Fibroblast of skin of abdomen (primary cell): ENCODE measurements at places on chromosomes 7 and 10.
A peak's percentile ranks its signal among the peaks of the same experiment; 100 is the strongest.

DNA sequence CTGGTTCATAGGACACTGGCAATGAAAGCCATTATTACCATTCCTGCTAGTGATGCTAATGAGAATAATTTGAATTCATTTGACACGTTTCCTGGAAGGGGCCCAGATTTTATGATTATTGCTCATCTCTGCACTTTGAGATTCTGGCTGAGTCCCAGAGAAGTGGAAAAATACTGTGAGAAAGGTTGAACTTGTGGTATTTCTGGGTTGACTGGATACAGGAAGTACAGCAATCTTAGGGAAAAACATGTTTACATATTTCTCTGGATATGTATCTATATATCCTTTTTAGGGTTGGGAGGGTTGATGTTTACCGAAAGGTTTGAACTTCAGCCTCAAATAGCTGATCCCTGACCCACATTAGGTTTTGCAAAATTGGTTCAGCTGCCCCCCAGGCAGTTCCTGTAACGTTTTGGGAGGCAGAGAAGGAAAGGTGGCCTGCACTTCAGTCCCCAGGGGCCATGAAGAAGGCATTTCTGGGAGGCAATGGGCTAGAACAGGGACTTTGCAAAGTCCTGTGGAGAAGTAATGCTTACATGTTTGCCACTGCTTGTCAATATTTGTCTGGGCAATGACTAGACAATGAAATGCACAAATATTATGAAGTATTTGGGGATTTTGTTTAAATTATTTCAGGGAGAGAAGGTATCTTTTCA, 253.7 kb upstream of the PITRM1 start:
- peak; percentile 91 for DNase-seq

DNA sequence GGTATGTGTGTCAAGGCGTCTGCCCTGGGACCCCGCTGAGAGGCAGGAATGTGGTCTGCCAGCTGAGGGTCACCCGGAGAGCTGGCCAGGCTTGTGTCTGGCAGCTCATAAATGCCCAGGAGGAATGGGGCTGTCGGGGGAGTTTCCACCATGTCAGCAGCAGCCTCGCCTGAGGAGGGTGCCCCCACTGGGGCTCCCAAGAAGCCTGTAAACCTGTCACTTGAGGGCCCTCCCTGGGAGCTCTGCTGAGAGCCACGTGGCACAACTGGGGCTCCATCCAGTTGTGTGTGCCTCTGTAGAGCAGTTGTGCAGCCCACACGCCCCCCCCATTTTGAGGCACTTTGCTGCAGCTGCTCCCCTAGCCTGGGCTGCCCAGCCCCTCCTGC, 70.6 kb downstream of the NEURL1 start:
- no peak for DNase-seq

- no peak for DNase-seq
Observed at GRCh38 chr7:38291650-38292049, 18.2 kb upstream of the TARP start.

DNA sequence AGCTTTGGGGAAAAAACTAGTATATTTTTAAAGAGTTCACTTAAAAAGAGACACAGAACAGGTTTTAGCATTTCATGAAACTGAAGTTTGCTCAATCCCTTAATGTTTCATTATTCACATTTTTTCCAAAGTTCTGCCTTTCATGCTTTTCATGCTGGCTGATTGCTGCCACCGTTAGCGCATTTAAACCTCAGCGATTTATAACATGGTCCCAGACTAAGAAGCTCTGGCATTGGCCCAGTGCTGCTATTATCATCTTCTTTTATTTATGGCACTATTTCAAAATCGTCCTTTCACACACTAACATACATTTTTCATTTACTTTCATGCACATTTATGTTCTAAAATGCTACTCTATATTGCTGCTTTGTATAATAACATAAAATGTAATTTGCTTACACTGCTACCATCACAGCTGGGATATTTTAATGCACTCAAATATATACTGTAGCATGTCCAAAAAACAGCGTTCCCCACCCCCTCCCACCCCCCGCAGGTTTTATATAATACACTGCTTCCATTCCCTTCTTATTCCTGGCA, 141.9 kb downstream of the MPP7 start:
- DNase-seq = no peak

DNA sequence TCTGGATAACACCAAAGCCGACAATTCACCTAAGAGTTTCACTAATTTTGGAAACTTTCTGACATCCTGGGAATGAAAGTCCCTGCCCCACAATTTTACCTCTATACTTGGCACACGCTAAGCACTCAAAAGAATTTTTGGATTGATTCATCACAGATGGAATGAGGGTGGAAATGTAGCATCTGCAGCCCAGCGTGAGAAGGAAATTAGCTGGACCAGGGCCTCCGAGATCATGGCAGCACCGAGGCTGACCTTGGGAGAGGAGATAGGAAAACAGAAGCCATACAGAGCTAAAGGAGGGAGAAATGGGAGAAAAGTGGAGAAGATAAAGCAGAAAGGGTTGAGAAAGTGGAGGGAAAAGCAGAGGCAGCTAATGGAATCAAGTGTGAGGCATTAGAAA, 606.6 kb upstream of the DPP6 start:
- DNase-seq = no peak

GRCh38 chr10:32141018-32141807, 85.0 kb upstream of the KIF5B start:
- DNase-seq = no peak

DNA sequence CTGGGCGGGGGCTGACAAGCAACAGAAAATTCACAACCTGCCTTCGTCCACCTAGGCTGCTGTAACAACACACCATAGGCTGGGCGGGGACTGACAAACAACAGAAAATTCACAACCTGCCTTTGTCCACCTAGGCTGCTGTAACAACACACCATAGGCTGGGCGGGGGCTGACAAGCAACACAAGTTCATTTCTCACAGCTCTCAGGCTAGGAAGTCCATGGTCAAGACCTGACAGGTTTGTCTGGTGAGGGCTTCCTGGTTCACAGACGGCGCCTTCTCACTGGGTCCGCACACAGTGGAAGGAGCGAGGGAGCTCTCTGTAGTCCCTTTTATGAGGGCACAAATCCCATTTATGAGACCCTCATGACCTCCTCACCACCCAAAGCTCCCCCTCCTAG, 52.2 kb downstream of the DIP2C start:
- no peak for DNase-seq

DNA sequence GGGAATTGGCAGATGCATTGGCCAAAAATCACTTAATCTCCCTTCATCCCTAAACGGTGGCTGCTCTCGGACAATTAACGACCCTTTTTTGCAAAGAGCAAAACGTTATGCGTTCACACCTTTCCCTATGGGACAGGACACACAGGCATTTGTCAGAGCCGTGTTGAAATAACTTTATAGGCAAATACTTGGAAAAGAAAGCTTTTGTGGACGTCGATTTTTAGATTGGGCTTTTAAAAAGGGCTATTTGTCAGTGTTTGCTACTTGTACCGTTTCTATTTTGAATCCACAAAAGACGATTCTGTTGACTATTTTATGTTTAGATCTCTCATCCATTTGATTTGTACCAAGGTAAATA, 245.6 kb downstream of the SLC25A13 start:
- no peak for DNase-seq

- DNase-seq = no peak
Observed at GRCh38 chr7:130875901-130876300, 141.9 kb upstream of the KLF14 start.

DNA sequence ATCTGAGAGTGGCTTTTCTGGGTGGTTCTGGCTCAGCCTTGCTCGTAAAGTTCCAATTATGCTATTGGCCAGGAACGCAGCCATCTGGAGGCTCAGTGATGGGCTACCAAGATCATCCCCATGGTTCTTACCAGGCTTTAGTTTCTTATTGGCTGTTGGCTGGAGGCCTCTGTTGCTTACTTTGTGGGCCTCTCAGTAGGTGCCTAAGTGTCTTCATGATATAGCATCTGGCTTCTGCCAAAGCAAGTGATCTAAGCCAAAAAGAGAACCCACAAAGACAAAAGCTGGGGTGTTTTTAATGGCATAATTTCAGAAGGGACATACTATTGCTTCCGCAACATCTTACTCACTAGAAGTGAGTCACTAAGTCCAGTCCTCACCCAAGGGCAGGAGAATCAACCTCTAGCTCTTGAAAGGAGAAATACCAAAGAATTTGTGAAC, 132.0 kb upstream of the MDFIC start:
- peak; percentile 86 for DNase-seq

GRCh38 chr10:20118119-20118518, 301.9 kb downstream of the PLXDC2 start:
- no peak for DNase-seq

- no peak for DNase-seq
Observed at GRCh38 chr7:6691103-6691502, 15.6 kb downstream of the ZNF12 start.

DNA sequence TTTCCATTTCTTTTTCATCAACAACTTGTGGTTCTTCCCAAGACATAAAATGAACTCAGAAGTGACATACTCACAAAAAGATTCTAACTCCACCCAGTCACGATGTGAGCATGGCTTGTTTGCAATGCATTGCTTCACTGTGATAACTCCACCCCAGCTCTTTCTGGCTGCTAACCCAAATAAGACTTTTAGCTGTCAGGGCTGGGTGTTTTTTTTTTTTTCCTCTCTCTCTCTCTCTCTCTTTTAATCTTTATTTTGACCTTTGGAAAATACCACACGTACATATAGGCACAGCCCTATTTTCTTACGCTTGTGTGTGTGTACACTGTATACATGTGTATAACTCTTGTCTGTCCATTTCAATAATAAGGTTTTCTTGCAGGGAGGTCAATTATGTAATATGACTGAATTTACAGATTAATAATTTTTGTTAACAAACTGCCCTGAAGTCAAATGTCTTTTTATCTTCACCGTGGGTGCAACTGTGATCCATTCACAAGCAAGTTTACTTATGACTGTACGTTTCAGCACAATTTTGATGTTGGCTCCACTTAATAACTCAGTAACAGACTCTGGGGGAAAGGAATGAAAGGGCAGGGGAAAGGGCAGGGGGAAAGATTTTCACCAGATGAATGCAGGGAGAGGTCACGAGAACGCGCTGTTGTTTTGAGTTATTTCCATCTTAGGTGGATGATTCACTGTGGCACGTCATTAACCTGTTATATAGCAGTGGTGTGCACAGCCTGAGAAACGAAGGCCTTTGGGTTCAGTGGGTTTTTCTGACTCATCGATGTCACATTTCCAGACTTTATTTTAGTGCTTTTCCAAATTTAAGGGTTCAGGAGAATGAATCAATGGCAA, 49.1 kb downstream of the APBB1IP start:
- peak; percentile 86 for DNase-seq

GRCh38 chr10:24723386-24723787, 300 bp downstream of the ARHGAP21 start:
- DNase-seq = peak; percentile 37

GRCh38 chr10:30529373-30529998, 95.5 kb downstream of the MAP3K8 start:
- no peak for DNase-seq

GRCh38 chr10:91924212-91925021, 847 bp downstream of the BTAF1 start:
- DNase-seq = no peak

DNA sequence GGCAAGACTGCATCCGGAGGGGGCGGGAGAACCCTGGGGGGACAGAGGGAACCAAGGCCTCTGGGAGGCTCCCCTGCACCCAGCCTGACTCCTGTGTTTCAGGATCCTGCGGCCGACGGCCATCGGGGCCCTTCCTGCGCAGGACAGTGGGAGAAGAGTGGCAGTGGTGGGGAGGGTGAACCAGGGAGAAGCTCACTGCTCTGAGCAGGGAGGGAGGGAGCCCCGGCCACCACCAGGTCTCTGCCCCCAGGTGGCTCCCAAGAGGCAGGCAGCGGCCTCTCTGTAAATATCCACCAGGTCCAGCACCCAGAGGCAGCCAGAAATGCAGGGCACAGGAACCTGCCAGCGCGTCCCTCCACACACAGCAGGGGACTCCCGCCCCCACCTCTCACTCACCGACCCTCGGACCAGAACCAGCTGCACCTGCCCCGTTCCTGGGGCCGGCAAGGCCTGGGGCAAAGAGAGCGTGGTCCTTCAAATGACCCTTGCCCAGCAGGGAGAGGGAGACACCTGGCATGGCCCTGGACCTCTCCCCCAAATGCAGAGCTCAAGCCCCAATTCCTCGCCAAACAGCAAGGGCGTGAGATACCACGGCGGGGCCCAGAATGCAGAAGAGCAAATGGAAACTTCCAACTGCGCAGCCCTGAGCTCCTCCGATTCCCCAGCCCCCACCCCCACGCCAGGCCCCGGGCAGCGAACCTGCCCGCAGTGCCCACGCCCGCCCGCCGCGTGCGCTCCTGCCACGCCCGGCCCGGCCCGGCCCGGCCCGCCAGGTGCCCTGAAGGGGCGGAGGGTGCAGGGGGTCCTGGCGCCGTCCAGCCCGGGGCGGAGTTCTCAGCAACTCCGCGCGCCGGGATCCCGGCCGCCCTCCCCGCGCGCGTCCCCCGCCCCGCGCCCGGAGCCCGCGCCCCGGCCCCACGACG, 805 bp downstream of the RASGEF1A start:
- no peak for DNase-seq

DNA sequence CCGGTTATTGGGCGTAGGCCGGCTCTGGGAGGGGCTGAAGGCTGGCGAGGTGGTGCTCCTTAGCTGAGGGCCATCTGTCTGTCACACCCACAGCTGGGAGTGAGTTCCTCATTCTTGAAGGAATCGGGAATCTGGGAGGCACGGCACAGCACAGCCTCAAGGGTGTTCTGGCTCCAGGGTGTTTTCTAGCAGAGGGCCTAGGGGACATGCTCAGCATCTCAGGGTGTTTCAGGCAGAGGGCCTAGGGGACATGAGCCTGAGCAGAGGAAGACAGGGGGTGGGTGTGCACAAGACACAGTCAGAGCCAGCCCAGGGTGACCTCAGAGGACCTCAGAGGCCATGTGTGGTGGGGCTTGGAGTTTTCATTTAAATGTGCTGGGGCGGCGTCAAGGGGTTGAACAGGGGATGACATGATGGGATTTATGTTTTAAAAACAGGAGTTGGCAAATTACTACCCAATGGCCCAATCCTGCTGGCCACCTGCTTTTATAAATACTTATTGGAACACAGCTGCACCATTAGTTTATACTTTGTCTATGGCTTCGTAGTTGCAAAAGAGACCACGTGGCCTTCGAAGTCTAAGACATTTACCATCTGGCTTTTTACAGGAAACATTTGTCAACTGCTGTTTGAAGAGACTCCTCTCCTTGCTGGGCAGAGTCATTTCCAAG, 121.6 kb downstream of the PRKAG2 start:
- peak; percentile 57 for DNase-seq

DNA sequence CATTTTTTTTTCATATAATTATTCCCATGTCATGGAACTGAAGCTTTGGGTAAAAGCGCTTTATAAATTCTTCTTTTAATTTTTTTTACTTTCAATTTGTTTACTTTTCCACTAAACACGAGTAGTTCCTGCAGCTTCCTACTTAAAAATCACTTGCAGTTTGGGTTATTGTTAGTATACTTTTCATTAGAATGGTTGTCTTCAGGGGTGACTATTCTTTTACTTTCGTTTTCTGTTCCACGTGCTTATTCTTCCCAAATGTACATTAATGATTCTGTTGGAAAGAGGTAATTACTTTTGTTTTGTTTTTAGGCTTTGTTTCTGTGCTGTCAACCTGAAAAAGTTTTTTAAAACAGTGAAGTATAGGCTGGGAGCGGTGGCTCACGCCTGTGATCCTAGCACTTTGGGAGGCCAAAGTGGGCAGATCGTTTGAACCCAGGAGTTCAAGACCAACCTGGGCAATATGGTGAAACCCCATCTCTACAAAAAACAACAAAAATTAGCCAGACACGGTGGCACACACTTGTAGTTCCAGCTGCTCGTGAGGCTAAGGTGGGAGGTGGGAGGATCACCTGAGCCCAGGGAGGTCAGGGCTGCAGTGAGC, 5.2 kb upstream of the CFAP69 start:
- DNase-seq = no peak

GRCh38 chr10:26835025-26835424, 25.7 kb downstream of the ABI1 start:
- DNase-seq = no peak

- DNase-seq = peak; percentile 79
Observed at GRCh38 chr7:19215412-19215811, 70.2 kb upstream of the FERD3L start.
